ENCODE measurements at places on chromosomes 16 and 17.

GRCh38 chr17:75909812-75910274 is 5.2 kb upstream of the MRPL38 start:
- no peak for DNase-seq

GRCh38 chr16:5019775-5020174 is 14.0 kb downstream of the NAGPA start:
- DNase-seq: no peak

- DNase-seq: no peak
Observed at GRCh38 chr17:31786796-31787481, 72.1 kb downstream of the COPRS start.

DNA sequence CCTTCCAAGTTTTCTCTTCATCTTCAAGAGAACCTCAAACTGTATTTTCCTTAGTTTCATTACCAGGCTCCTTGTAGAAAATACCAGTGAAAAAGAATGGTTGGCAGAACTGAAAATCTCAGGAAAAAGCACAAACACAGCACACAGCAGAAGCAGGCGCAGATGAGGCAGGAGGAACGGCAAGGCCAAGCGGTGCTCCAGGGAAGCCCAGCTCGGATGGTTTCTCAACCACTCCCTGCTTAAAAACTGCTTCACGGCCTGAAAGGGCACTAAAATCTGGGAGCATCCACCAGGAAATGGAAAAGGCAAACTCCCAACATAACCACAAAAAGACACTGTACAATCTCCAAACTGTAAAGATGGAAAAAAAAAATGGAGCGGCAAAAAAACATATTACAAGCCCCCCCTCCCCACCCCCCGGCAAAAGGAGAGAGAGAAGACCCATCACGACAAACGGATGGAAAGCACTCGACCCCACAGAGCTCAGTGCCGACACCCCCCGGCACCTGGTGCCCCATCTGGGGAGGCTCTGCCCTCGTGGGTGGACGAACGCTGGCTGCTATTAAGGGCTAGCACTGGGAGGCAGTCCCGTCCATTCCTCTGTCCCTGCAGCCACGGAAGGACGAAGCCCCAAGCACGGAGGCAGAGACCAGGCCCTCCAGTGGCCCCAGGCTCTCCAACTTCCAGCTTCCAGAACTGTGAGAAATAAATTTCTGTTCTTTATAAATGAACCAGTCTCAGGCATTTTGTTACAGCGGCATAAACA is 127.5 kb downstream of the ZNF778 start:
- no peak for DNase-seq

DNA sequence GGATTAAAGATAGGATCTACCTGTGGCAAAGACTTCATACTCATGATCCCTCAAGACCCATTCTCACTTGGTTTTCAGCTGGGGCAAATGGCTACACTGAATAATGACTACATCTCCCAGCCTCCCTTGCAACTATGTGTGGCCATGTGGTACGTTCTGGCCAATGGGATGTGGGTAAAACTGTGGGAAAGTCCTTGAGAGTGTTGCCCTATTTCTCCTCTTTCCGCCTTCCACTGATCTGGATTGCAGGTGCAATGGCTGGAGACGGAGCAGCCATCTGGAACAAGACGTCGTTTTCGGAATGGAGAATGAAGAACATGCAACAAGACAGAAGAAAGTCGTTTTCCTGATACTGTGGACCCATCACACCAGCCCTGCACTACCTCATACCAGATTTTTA is 48.5 kb downstream of the HAPSTR1 start:
- no peak for DNase-seq

GRCh38 chr17:30361766-30362279 is 16.9 kb upstream of the CPD start:
- DNase-seq: no peak

- DNase-seq: no peak
Observed at GRCh38 chr17:1228781-1229348, 41.4 kb upstream of the BHLHA9 start.

DNA sequence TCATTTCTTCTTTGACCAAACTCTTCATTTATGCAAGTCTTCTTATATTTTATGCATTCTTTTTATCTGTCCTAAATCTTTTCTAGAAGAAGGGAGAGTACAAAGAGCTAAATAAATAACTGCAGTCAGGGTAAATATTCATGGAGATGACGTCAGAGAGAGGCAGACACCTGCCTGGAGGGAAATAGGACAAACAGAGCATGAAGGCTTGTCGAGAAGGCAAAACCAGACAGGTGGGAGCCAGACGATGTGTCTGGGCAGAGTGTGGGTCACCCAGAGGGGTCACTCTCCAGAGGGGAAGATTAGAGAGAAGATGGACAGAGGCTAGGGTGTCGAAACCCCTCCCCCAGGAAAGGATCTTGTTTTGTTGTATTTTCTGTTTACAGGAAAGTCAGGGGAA is 78.3 kb upstream of the RPL38 start:
- no peak for DNase-seq

GRCh38 chr16:23423496-23424049 is 29.4 kb downstream of the COG7 start:
- peak; percentile 58 for DNase-seq

DNA sequence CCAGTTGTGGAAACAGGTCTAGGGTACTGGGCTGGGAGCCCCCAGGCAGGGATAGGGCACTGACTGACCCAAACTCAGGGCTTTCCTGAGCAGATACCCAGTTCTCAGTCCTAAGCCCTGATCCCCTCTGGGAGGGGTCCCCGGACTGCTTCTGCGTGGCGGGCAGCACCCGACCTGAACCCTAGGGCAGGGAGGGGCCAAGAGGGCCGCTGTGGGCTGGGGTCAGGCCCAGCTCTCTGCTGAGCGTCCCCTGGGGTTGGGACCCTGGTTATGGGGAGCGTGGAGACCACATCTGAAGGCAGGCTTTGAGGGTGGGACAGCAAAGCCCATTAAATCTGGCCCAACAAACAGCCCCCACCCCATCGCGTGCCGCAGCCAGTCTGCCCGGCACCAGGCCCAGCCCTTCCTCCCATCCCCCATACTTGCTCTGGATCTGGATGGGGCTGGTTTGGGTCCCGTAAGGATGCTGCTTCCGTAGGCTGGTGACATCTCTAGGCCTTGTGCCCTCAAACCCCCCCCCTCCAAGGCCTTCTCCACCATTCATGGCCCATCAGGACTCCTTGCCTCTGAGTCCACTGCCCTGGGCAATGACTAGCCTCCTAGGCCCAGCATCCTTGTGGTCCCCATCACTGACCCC is 691 bp upstream of the FAM83G start:
- no peak for DNase-seq

GRCh38 chr17:38900978-38901656 is 24.3 kb upstream of the LASP1NB start:
- no peak for DNase-seq

- DNase-seq: no peak
Observed at GRCh38 chr16:73002866-73003265, 45.1 kb downstream of the ZFHX3 start.

GRCh38 chr16:73172973-73173709 is 125.2 kb upstream of the ZFHX3 start:
- DNase-seq: no peak

- no peak for DNase-seq
Observed at GRCh38 chr16:86567701-86568581, 1.3 kb downstream of the FOXC2 start.

- no peak for DNase-seq
Observed at GRCh38 chr17:43789482-43789881, 9.2 kb downstream of the CFAP97D1 start.

- DNase-seq: no peak
Observed at GRCh38 chr17:76585033-76585648, 519 bp downstream of the ST6GALNAC2 start.

DNA sequence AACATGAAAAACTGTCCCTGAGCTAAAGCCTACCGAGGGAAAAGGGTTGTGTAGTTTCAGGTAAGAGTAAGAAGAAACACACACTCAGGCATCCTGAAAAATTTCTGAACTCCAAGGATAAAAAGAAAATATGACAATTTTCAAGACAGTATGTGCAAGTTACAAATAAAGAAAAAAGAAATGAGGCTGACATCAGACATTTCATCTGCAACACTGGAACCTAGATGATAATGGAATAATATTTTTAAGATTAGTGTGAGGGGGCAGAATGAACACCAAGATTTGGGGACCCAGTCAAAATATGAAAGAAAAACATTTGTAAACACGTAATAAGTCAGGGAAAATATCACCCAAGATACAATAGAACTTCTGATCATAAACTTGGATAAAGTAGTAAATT is 135.9 kb upstream of the PSMD7 start:
- DNase-seq: no peak

DNA sequence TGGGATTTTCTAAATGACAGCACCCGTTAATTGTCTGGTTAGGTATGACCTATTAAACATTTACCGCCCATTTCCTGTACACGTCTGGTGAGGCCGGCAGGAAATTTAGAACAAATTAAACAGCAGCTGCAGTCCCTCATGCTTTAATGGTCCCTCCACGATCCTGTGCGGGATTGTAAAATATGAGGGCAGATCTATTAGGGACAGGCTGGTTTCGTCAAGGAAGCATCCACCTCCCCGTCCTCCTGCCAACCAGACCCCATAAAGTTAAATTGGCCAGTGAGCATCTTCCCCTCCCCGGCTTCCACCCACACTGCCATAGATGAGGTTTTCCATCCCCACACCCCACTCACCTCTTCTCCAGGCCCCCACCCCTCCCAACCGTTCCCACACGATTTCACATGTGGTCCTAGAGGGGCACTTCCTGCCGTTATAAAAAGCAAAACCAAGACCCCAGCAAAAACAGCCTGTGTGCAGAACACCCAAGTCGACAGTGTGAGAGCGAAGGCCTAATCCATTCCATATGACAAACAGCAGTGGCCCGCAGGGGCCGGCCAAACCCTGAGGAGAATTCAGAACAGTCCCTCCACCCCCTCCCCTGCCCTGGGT is 331.9 kb downstream of the FOXL1 start:
- peak; percentile 35 for DNase-seq

DNA sequence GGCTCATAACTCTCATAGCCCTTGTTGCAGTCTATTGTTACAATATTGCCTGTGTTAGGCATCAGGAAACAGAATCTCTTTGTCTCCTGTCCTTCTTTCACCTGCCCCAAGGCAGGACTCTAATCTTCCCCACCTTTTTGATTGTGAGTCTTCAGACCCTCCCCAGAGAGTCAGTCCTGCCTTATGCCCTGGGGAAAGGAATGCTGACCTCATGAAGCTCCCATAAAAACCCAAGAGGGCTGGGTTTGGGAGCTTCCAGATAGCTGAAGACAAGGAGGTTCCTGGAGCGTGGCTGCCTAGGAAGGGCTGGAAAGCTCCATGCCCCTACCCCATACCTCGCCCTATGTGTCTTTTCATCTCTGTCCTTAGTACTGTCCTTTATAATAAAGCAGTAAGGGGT is 688.8 kb downstream of the WWOX start:
- no peak for DNase-seq

DNA sequence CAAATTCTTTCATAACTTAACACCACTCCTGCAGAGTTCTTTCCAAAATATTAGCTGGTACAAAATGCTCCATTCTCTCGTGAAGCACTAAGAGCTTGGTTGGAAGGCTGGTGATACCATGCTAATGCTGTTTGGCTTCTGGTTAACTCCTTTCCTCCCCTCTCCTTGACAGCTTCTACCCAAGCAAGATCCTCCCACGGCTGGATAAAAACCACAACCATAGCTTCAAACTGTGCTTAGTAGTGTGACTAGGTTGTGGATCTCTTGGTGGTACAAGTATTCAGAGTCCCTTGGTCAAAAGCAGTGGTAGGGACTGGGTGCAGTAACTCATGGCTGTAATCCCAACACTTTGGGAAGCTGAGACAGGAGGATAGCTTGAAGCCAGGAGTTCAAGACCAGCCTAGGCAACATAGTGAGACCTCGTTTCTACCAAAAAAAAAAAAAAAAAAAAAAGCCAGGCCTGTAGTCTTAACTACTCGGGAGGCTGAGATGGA is 2.3 kb downstream of the PHAF1 start:
- no peak for DNase-seq

DNA sequence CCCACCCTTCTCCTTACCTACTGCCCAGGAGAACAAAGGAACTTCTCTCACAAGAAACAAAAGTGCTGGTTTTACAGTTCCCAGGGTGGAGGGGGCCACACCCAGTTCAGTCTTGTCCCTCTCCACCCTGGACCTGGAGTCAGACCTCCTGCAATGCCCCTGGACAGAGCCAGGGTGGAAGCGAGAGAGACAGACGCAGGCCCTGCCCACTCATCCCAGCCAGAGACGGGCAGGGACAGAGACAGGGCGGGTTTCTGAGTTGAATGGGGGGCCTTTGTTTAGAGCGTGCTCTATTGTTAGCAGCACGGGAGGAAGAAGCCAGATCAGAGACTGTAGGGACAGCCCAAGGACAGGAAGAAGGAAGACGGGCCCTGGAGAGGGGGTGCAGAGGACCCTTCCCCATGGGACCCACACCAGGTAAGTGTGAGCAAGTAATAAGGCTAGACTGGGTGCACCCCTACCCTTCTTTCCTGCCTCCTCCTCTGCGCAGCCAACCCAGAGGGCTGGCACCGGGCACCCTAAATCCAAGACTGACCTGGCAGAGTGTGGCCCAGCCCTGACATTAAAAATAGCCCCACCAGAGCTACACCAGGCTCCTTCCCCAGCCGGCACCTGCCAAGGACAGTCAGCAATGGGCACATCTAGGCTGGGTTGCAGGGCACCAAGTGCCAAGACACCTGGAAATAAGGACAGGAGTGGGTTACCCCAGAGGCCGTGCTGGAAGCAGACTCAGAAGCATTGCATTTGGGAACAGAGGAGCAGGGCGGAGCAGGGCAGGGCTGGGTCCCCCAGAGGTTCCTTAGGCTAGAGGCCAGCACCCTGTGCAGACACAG is 10.9 kb downstream of the JUP start:
- DNase-seq: no peak

DNA sequence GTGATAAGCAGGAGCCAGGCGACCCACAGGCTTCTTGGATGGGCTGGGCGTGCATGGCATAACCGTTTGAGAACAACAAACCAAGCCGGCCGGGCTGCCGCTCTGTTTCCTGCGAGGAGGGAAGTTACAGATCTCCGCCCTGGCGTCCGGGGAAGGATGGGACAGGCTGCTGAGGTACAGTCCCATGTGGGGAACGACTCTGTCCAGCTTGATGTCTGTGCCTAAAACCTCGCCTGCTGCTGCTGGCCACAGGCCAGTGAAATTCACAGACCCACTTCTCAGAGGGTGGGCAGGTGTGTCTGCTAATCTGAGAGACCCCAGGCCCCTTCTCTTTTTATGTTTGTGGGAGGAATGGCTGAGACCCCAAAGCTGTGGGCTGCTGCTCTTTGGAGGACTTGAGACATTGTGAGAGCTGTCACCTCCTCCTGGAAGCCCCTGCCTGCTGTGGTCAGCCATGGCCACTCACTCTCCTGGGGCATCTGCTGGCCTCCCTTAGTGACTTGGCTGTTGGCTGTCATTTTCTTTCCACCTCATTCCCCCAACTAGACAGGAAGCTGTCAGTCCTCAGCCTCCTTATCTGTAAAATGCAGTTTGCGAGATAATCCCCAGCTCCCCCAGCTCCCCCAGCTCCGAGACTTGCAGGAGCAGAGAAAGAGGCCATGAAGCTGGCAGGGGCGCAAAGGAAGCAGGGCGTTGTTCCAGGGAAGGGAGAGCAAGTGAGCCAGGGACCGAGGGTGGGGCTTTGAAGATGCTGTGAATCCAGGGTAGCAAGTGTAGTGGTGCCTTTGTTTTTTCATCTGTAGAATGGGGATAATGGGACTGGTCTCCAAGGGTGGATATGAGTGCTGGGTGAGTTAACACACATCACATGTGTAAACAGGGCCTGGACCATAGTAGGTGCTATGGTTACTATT is 51.0 kb downstream of the CMIP start:
- DNase-seq: no peak

Measured in skin of body (tissue), 3 donors.